ENCODE measurements at places on chromosomes 11 and 22. TPM values are rescaled to one million over a fixed set of nuclear protein-coding genes. Genes with fewer than 3 reads are reported as not detected.

NTM gene
- polyA plus RNA-seq = 27.2 TPM

MAP6 gene
- polyA plus RNA-seq = 12.5 TPM

- DNase-seq = no peak
Measured at GRCh38 chr22:20787223-20787622, 13.3 kb downstream of the SERPIND1 start.

DNA sequence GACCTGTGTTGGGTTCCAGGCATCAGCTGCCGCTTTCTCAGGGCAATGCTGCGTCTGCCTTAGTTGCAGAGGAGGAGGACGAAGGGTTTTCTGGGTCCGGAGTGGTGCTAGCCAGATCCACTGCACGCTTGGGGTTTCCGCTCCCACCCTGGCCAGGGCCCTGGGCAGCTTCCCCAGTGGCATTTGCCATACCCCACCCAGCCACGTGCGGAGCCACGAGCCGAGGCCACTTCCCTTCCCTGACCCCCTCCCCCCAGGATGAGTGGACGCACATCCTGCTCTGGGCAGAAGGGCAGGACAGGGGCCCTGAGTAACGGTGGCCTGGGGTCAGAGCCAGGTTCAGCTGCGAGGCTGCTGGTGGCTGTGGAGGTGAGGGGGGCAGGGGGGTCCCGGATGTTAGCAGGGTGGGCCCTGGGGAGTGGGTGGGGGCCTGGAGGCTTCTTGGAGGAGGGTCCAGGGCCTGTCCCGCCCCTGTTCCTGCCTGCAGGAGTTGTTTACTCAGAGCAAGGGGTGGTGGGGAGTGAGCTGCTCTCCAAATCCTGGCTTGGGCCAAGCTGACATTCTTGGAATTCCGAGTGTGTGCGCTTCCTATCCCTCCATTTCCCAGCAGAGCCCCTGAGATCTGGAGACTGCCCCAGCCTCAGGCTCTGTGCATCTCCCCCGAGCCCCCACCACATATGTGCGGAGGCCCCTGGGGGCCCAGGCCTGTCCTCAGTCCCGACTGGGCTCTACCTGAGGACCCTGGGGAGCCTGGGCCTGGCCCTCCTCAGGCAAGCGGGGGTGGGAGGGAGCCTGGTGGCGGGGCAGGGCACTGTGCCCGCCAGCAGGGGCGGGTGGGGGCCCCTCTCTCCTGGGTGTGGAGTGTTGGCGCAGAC is 1.4 kb downstream of the TSPAN4 start:
- peak; percentile 84 for DNase-seq

DNA sequence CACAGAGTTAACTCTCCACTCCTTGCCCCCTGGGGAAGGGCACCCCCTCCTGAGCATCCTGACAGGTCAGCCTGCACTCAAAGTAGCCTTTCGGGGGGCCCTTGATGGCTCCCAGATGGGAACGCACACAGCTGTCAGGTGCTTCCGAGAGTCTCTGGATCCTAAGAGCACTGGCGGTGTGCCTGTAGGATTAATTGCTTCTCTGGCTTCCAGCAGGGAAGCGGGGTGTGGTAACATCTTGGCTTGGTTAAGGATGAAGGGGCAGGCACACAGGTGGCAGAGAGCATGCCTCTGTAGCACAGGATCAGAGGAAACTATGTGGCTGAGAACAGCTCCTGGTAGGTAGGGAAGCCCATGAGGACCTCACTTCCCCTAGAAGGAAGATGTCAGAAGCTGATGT is 199.8 kb downstream of the MIAT start:
- DNase-seq = no peak

GRCh38 chr11:9722893-9723292 is 59.0 kb downstream of the SWAP70 start:
- DNase-seq = no peak

- no peak for DNase-seq
Measured at GRCh38 chr11:129803533-129803932, 12.1 kb upstream of the TMEM45B start.

EIF1AD gene
- 20.0 TPM for polyA plus RNA-seq

DNA sequence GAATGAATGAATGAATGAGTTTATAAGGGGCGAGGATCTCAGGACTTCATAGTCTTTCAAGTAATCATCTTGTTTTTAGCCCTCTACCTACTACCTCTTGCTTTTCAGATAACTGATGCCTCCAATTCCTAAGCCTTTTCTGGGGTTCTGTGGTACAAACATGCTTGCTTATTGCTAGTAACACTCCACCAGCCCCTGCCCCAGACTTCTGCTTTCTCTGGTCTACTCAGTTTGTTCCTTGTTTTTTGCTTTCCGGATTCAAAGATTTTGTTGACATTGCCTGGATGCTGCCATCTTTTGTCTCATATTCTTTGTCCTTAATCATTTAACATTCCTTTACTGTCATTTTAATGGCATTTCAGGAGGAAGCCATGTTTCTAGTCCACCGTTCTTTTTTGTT is 8.9 kb upstream of the TMEM9B start:
- no peak for DNase-seq

GRCh38 chr11:13434247-13435205 is 28.5 kb downstream of the BTBD10 start:
- DNase-seq = no peak

DNA sequence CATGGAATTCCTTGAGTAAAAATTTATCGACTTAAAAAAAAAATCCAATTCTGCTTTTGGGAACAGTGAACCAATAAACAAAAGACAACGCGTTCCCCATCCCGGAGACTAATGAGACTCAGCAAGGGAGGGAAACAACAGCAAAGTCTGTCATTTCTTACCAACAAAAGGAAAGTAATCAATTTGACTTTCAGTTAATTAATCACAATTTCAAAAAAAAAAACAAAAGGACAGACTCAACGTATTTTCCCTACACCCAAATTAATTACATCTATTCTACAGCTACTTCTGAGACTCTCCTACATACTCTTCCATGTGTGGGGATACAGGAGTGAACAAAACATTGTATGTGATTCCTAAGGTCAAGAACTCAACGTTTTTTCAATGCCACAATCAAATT is 1.9 kb downstream of the RDX start:
- no peak for DNase-seq

DNA sequence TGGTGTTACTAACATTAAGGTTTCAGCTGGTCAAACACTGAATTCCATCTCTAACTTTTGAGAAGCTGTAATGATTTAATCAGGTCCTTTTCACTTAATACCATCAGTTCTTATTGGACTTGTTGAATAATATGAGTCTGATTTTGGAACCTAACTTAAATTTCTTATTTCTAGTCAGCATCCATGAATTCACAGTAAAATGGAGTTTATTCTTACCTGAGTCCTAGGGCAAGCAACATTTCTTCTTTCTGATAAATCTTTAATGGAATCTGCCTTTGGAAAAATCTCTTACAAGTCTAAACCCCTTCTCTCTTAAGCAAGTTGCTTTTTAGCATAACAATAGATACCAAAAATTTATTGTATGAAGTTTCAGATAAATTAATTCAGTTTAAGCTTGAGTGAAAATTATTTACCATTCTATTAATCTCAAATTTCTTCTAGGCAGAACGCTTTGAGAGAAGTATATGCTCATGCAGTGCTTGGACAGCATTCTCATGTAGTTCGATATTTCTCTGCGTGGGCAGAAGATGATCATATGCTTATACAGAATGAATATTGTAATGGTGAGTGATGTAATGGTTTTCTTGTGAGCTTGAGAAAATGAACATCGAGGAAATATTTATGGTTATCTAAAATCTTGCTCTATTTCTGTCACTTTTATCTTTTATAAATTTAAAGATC is 3.4 kb downstream of the WEE1 start:
- no peak for DNase-seq

- peak; percentile 81 for DNase-seq
Measured at GRCh38 chr11:112784323-112785073, 176.7 kb upstream of the NCAM1 start.

Data from muscle of arm (tissue), 14 donors.